Lung microvascular endothelial cell (primary cell): ENCODE measurements at places on chromosomes 5 and 9. TPM values are rescaled to one million over a fixed set of nuclear protein-coding genes. Genes with fewer than 3 reads are reported as not detected.

DNA sequence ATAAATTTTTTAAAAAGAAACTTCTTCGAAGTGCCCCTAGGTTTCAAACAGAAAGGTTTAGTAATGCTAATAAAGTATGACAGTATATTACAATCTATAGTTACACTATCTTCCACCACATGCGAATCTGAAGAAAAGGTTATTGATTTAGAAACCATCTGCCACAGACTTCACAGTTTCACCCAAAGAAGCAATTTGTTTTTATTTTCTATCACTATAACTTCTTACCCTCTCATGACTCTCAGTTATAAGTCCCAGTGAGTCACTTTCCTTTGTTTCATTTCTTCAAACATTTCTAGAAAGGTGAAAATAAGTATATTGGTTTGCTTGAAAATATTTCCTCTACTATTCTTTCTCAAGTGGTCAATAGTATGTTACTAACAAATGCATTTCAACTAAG is 93.6 kb downstream of the MCTP1 start:
- no peak for DNase-seq

DAP gene
- 16.1 and 23.5 TPM in 2 replicates for total RNA-seq

DNA sequence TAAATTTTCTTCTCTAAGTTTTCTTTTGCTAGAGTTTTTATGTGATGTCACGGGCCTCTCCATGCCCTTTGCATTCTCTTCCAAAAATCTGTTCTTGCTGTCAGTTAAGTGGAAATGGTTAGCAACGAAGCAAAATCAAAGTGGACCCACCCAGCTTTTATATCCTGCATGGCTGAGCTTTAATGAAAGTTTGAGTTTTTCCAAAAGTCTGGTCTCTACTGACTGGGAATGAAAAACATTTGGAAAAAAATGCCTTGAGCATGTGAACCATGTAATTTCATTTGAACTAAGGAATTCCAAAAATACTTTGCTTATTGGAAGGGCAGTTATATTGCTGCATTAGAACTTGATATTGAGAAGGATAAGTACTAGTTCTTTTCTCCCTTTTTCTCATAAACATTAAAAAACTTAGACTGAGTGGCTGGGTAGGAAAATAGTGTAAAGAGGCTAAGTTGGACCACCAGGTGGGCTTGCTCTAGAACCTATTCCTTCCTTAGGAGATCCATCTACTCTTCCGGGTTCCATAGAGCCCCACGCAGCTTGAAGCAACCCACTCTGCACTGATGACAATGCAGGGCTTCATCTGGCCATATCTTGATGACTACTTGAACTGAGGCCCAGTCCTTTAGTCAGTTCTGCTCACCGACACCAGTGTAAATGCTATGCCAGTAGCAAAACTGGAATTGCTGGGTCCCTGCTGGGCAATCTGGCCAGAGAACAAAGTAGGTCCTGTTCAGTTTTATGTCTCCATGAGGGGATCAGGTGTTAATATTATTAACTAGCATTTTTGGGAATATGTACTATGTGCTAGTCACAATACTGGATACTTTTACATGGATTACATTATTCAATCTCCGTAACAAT is 17.4 kb upstream of the RIC1 start:
- no peak for DNase-seq

PLGRKT gene
- total RNA-seq: 5.0 and 5.2 TPM in 2 replicates

DNA sequence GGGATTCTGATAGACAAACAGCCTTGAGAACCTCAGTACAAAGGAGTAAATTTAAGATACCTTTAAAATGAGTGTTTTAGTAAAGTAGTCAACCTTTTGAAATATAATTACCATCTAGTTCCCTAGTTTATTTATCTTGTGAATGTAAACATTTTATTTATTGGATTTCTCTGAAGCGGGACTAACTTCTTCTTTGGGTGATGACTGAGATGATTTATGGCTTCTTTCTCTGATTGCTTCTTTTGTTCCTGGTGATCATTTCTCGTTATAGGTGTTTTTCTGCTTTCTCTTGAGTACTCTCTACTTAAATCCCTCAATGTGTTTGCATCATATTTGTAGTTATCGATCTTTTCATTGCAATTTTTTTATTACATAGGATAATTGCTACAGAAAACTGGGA is 33.2 kb downstream of the PRDM6 start:
- no peak for DNase-seq

GRCh38 chr5:103465891-103466290 is 96.7 kb downstream of the NUDT12 start:
- no peak for DNase-seq

DNA sequence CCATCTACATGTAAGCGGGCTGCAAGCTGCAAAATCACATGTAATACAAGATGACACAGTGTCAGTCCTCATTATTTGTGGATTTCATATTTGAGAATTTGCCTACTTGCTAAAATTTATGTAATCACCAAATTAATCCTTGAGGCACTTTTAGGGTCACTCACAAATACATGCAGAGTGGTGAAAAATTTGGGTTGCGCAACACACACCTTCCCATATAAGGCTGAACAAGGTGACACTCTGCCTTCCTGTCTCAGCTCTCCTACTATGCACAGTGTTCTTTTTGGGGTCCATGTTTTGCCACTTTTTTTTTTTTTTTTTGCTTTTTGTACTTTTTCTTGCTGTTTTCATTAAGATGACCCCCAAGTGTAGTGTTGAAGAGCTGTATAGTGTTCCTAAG is 111.0 kb downstream of the FBXL7 start:
- DNase-seq: no peak
